ENCODE measurements at places on chromosomes 1 and 21.

GRCh38 chr1:233364695-233365539 is 37.4 kb downstream of the MAP3K21 start:
- no peak for DNase-seq

DNA sequence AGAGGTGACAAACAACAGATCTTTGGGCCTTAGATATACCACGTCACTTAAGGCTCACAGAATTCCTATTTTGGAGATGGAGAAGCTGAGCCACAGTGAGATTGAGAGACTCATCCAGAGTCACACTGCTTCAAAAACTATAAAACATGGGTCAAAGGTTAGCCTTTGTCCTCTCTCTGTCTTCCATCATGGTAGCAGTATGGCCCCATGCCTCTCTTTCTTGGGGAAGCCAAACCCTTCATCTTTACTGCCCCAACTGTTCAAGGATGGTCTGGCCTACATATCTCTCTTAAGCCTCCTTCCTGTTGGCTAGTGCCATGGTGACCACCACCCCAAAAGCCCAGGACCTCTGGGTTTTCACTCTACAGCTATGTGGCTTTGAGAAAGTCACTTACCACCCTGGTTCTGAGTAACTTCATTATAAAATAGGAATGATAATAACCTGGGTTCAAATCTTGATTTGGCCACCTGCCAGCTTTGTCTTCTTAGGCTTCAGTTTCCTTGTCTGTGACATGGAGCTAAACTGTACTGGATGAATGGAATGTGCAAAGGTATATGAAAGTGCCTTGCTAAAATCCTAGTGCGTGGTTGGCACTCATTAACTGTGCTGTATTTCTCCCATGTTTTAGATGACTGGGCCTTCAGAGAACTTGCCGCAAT is 85.9 kb upstream of the JUN start:
- DNase-seq = no peak

GRCh38 chr1:202029727-202030126 is 19.3 kb downstream of the ELF3 start:
- DNase-seq = no peak

DNA sequence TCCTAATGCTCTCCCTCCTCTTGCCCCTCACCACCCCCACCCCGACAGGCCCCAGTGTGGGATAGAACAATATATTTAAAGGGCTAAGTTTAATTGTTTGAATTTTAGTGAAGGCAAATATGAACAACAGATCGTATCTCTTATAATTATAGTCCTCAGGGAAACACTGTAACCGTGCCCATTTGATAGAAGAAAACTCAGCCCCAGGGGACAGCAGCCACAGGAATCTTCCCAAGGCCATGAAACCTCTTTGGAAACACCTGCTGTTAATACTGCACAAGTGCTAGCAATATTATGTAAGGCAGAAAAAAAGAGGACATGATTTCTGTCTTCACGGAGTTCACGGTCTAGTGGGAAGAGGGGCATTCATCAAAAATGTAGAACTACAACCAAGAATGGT is 142.2 kb downstream of the URB2 start:
- DNase-seq = no peak

GRCh38 chr1:110870721-110871388 is 2.1 kb upstream of the CD53 start:
- DNase-seq = no peak
